ENCODE measurements at places on chromosomes 3 and 15.

DNA sequence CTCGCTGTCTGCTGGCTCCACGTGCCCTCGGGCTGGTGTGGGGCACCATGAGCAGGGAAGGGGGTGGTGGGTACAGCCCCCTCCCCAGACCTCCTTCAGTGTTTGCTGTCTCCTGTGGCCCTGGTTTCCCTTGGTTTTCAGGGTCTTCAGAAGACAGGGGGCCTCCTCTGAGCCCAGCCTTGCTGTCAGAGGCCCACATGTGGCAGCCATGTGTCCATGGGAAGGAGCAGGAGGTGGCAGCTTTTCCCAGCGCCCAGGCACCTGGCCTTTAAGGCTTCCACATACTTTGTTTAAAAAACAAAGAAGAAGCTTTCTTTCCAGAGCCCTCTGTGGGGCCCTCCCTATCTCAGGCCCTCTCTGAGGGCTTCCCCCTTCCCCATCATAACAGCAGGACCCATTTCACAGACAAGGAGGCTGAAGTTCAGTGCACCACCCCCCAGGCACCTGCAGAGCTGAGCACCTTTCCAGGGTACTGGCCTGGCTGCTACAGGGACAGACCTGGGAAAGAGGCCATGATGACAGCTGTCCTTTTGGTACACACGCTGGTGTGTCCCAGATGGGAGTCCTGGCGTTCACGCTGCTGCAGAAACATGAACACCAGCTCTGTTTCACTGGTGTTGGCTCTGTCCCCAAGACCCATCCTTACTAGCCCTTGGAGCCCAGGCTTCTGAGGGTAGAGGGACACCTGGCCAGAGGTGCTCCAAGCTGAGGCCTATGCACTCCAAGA is 73.7 kb downstream of the DNAJB8 start:
- DNase-seq = no peak

GRCh38 chr3:143216709-143217182 is 97.2 kb downstream of the CHST2 start:
- DNase-seq = no peak

DNA sequence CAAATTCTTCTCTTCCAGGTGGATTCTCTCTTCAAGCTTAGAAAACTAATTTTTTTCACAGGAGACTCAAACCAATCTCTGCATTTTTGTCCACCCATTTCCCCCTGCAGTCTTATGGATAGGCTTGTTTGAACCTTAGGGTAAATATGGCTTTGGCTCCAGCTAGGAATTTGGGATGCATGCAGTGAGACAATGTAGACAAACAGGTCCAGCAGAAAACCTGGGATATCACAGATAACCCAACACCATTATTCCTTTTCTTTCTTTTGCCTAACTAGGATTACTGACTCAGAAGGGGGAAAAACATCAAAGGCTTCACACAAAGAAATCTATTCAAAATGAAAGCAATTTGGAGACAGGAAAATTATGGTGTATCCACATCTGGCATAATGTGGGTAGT is 11.2 kb upstream of the SEMA5B start:
- DNase-seq = no peak

DNA sequence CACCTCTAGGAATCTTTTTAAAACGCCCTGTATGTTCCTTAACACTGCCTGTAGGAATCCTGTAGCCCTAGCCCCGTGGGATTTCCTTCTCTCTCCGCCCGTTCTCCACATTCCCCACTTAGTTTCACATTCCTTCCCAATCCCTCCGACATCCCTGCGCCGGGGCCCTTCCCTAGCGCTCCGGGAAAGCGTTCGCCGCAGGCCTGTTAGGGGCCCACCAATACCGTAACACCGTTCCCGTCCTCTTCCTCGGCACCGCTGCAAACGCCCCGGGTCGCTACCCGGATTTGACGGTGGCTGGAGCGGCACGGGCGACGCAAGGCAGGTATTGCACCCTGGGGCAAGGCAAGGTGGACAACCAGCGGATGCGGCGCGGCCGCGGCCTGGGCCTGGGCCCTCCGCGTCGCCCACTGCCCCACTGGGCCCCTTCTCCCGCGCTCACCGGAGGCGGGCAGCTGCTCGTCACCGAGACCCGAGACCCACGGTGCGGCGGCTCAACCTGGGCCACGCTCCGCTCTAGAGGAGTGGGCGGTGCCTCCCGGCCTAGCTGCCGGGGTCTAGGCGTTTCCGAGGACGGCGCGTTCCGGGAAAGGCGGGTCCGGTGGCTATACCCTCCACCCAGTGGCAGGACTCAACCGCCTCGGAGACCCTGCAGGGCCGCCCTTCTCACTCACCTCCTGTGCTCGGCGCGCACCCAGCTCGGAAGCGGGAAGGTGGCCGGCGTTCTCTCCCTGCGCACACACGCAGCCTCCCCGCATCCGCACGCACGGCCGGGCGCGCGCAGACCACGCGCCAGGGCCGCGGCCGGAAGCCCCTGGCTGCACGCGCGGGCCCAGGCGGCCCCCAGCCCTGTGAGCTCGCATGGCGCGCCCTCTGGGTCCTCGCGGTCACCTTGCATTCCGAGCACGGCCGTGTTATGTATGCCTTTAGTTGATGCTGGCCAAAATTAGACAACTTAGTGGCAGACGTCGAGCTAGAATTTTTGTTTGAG is at the start of gene B3GALNT1:
Gene B3GALNT1, minus strand, starts transcription at position 789 of the 991 bp plus-strand sequence. CDS start 18,595 bp downstream, outside the sequence.
- peak; percentile 74 for DNase-seq

DNA sequence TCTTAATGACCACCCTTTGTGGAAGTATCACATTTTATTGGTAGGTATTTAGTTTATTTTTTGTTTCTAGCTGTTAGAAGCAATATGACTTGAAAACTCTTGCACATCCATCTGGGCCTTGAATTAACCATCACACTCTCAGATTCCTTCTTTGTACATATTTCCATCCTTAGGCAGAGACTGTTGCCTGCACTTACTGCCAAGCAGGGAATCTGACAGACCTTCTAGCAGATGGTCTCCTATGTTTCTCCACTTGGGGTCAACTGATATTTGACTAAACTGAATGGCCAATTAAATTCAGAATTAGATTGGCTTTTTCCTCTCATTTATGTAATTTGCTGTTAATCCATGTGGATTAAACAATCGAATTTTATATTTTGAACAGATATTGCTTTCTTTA is 324.9 kb upstream of the TGFBR2 start:
- DNase-seq = no peak

GRCh38 chr3:193982258-193982659 is 153.7 kb upstream of the HES1 start:
- peak; percentile 85 for DNase-seq

GRCh38 chr15:39265261-39265660 is 315.6 kb upstream of the THBS1 start:
- no peak for DNase-seq

DNA sequence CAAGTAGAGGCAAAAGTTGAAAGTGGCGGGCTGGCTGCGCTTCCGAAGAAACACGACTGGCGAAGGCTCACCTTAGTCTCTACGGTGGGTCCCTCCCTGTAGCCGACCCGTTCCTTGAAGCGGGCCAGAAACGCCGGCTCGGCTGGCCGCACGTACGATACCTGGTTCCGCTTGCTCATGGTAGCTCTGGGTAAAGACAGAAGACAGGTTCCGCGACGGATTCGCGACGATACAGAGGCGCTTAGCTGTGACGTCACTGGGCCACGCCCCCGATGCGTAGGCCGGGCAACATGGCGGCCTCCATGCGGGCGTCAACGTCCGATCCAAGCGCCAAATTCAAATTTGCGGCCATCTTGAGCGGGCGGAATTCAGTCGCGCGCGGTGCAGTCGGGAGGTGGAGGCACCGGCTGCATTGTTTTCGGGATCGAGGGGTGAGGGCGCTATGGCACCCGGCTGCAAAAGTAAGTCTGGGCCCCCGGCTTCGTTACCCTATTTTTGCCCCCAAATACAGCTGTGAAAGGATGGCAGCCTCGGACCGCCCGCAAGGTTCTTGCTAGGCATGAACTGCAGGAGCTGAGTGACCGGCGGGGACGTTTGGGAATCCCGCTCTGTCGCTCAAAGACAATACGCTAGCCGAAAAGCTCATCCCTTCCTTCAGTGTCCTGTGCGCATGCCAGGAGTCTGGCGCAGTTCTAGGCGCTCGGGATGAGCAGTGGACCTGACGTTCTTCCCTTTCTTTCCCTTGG is at the start of the genes KIAA1143 and KIF15:
Gene KIAA1143, minus strand, starts transcription at position 196 of the 746 bp plus-strand sequence. Its CDS starts 17 bp downstream, at position 179.
Gene KIF15, plus strand, starts transcription at position 371 of the 746 bp plus-strand sequence. Its CDS starts 72 bp downstream, at position 443.
- peak; percentile 84 for DNase-seq

GRCh38 chr15:66822576-66822975 is 120.5 kb downstream of the SMAD6 start:
- DNase-seq = no peak

DNA sequence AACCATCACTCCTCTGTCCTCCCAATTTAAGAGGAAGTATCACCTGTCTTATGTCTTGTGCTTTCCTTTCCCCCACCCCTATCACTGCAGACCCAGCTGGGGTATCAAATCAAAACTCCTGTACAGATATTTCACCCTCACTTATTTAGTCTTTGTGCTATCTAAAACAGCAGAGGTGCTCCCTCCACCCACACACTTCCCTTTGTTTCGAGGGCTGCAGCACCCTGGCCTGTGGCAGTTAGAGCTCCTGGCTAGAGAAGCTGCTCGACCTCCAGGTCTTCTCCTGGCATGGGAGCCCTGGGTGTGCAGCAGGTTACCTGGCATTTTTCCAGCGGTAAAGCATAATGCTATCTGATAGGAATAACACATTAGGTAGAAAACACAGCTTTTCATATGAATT is 181.4 kb upstream of the BCL6 start:
- no peak for DNase-seq

DNA sequence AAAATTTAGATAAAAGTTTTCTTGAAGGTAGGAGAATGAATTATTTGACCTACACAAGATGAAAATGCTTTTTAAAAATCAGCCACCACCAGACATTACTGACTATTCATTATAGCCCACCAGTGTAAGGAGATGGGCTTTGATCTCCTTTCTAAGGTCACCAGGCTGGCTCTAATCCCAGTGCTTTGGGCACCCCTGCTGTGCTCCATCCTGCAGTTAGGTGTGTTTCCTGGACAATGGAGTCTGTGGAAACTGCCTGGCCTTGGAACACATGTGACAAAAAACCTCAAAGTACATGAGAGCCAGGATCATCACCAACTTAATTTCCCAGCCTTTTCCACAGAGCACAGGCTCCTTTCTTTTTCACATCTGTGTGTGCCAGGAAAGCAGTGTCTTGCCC is 260.9 kb downstream of the CHST2 start:
- no peak for DNase-seq

DNA sequence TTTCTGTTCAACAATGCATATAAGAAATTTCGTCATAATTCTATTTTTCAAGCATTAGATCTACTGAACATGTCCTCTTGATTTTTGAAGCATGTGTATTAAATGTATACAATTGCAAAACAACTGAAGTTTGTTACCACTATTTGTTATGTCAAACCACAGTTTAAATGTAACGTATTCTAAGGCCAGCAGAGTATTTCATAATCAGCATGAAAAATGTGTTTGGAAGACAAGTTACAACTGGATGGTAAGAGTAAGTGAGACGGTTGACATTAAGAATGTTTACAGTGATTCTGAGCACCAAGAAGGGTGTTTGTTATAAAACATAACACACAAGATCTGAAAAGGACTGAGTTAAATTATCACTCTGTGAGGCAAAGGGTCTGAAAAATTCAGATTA is 738.4 kb downstream of the PLOD2 start:
- no peak for DNase-seq

- no peak for DNase-seq
Observed at GRCh38 chr3:184604039-184604601, 42.5 kb downstream of the EPHB3 start.

DNA sequence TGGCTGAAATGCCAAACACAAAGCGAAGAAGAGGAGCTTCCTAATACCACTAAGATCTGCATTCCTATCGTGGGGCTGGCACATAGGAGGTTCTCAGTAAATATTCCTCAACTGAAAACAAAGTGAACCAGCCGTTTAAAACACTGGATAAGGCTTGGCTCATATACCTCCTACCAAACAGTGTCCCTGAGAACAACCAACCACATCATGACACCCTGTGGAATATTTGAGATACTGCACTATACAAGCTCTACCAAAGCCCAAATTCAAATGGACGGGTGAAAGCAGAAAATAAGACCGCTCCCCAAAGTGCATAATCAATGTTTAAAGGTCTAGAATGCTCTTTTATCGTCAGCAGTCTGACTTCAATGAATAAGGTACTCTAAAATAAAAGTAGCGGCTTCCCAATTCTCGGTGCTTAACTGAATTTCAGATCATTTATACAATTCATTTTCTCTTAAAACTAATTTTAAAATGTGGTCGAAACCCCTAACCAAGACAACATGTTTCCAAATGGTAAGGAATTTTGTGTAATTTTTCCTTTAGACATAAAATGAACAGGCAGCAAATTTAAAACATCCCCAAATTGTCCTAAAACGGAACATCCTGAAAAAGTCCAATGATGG is 425.8 kb downstream of the ERC2 start:
- DNase-seq = peak; percentile 50

- no peak for DNase-seq
Observed at GRCh38 chr3:42114130-42114725, 23.1 kb downstream of the TRAK1 start.

GRCh38 chr3:172101107-172101506 is 61.7 kb downstream of the FNDC3B start:
- DNase-seq = no peak

GRCh38 chr3:18649666-18650363 is 224.7 kb upstream of the SATB1 start:
- no peak for DNase-seq

DNA sequence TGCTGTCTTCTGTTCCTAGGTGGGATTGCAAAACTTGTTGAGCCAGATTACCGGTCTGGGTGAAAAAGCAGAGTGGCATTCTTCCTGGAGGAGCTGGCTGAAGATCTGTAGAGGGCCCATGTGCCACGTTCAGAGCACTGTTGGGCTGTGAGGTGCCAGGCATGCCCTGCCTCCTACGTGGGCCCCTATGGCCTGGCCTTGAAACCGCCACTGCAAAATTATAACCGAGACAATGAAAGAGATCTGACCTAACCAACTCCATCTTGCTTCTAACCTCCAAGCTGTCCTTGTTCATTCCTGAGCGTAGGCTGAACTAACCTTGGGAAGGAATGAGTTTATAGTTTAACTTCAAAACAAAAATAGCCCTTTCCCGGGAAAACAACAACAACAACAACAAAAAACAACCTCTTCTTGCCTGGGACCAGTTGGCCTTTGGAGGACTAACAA is 1.4 kb upstream of the ACAD9 start:
- DNase-seq = no peak

DNA sequence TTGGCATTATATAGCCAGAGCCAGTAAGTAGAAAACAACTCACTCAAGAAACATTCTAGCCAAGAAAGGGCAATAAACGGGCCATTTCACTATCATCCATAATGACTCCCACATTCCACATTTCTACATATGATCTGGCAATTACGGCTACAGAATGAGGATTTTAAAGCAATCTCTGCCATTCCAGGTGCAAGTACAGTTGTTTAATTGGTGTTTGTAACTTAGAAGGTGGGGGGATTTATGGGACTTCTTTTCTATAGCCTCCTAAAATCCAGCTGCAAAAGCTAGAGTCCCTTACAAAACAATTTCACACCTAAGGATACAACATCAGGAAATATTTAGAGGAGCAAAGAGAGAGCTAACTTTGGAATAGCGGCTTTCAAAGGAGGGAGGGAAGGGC is 295.4 kb upstream of the RORA start:
- DNase-seq = no peak

GRCh38 chr3:117887901-117888300 is 1146.7 kb downstream of the IGSF11 start:
- DNase-seq = peak; percentile 40
